ENCODE measurements at places on chromosomes 1 and 21. TPM values are rescaled to one million over a fixed set of nuclear protein-coding genes. Genes with fewer than 3 reads are reported as not detected.

Gene RCSD1
- total RNA-seq: not detected

DNA sequence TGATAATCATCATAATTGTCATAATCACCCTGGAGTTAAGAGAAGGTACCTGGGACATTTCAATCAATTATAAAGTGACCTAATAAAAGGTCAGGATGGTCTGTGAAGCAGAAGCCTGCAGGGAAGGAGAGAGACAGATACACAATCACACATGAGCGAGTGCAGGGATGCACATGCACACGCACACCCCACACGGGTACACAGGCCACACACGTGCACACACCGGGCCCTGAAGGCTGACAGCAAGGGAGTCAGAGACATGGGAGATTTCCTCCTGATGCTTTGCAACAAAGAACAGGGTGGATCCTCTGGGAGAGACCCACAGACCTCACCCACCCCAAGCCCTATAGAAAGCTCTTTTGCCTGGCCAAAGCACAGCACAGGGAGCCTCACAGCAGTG, 82.3 kb upstream of the ZC3H12A start:
- no peak for DNase-seq

DNA sequence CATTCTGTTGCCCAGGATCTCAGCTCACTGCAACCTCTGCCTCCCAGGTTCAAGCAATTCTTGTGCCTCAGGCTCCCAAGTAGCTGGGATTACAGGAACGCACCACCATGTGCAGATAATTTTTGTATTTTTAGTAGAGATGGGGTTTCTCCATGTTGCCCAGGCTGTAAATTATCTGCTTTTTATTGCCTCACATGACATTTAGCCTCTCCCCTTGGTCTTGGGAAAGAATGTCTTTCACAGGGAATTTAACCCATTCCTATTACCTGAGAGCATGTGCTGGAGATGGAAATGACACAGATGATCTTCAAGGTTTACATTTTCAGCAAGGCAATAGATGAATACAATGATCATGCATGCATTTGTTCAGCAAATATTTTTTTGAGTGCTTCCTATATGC, 75.8 kb downstream of the NID1 start:
- no peak for DNase-seq

DNA sequence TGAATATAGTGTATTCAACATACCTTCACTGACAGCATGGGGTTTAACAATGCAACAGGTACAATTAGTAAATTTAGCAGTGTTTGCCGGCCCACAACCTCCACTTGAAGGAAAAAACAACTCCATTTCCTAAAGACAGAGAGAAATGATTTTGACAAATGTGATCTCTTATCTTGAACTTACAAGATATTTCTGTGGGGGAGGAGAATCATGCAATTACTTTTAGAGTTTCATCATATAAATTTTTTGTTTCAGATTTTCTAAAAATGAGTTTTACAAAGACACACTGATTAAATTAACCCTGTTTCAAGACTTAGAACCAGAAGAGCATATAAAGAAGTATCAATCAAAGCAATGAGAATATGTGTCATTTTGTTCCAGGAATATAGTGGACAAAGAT, 80.3 kb downstream of the NME7 start:
- no peak for DNase-seq

- DNase-seq: no peak
Measured at GRCh38 chr1:48765335-48765734, 11.4 kb downstream of the BEND5 start.

- no peak for DNase-seq
Measured at GRCh38 chr1:178497903-178498478, 1.2 kb upstream of the CLEC20A start.
